BJ (cell line): ENCODE measurements at places on chromosomes 2 and 18.

- DNase-seq = no peak
These were observed 44.8 kb upstream of the ARHGAP25 start for GRCh38 chr2:68689553-68690537.

- no peak for DNase-seq
These were observed 2.6 kb downstream of the CDH2 start for GRCh38 chr18:28174181-28174905.

- no peak for DNase-seq
These were observed at the start of gene LRP1B for GRCh38 chr2:142131010-142131669. TSS of gene LRP1B (minus strand) at chr2:142131016. CDS start at chr2:142130729, 287 bp downstream.

DNA sequence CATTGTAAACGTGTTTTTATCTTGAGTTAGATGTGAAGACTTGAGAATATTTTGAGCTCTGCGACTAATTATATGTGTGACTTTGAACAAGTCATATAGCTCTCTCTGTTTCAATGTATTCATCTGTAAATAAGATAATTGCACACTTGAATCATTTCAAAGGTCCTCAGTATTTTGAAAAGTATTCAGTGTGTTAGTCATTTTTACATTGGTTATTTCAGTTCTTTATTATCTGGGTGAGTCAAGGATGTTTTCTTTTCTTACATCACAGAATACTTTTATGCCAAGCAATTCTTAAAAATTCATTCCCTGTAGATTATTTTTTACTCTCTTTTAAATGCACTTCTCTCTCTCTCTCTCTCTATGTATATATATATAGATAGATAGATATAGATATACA is 1098.0 kb upstream of the ZEB2 start:
- DNase-seq = no peak

DNA sequence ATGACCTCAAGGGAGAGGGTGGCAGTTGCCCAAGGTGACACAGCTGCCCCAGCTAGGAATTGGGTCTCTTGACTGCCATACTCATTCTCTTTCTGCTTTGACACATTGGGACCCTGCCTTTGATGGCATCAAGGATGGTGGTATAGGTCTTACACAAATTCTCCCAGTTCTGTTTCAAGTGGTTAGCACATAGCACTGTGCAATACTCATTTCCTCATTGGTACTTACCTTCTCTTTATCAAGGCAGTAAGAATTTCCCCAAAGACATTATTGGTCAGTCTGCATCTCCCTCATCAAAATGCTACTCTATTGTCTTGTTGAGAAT is 35.9 kb upstream of the CCDC93 start:
- DNase-seq = no peak

GRCh38 chr2:190762566-190762965 is 113.7 kb downstream of the NAB1 start:
- DNase-seq = no peak

DNA sequence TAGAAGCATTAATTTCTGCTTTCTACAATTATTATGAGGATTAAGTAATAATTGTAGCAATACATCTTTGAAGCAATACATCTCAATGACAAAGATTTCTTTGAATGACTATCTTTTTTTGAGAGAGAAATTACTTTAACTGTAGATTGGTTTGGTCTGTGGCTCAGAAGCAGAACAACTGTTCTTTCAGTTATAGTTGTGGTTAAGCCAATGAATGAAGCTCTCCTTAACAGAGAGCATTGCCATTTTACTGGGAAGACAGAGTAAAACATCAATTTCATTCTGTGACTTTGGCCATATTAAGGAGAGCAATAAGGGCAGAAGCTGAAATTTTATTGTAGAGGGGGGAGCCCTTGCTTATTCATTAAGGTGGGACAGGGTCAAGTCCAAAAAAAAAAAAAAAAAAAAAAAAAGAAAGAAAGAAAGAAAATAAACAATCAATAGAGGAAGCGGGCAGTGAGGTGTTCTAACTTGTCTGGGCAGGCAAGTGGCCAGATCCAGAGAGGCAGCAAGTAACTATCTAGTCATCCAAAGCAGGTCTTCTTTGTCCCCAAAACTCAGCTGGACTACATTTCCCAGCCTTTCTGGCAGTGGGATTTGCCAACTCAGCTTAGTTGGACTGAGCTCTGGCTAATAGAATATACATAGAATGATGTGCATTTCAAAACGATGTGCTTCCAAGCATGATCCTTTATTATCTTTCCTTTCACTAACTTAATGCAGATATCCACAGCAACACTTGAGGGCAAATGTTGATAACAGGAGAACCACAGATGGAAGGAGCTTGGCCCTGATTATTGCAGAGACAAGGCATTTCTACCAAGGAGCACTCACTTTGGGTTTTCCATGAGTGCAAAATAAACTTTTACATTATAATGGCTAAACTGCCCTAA is 462.7 kb upstream of the CDH20 start:
- no peak for DNase-seq

- no peak for DNase-seq
These were observed 11.9 kb downstream of the TTC39C start for GRCh38 chr18:24026457-24026856.

- DNase-seq = peak; percentile 36
These were observed 106.2 kb upstream of the DLX2 start for GRCh38 chr2:172208791-172209325.

- no peak for DNase-seq
These were observed 216.0 kb downstream of the FHOD3 start for GRCh38 chr18:36513556-36513955.

GRCh38 chr2:40528564-40528963 is 76.7 kb upstream of the SLC8A1 start:
- no peak for DNase-seq

DNA sequence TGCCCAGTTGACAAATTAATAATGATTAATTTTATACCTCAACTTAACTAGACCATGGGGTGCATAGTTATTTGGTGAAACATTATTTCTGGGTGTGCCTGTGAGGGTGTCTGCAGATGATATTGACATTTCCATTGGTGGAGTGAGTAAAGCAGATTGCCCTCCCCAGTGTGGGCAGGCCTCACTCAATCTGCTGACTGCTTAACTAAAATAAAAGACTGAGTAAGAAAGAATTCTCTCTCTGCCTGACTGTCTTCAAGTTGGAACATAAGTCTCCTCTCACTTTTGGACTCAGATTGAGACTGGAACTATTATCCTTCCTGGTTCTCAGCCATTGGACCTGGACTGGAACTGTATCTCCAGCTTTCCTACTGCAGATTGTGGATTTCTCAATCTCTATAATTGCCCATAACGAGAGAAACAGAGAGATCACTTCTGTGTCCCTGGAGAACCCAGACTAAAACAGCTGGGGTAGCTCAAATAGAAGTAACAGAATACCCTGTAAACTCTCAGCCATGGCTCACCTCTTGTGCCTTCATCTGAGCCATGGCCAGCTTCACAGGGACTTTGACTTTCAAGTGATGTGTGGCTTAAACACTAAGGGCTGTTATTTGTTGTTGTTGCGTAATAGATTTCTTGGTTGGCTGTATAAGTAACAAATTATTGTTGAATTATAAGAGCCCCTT is 575.3 kb upstream of the RAB6C start:
- no peak for DNase-seq

- DNase-seq = peak; percentile 31
These were observed 41.9 kb upstream of the TANC1 start for GRCh38 chr2:158926478-158926948.

DNA sequence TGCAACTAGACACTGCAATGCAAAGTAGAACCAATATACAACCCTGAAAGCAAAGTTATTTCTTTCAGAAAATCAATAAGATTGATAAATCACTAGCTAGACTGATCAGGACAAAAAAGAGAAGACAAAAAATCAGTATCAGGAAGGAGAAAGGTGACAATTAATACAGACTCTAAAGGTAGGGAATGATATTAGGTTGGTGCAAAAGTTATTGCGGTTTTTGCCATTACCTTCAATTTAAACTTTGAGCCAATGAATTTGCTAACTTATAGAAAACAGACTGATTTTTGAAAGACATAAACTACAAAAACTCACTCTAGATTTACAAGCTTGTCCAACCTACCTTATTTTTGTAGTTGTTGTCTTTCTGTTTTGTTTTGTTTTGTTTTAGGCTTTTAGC is 30.5 kb upstream of the MRPS9 start:
- no peak for DNase-seq

DNA sequence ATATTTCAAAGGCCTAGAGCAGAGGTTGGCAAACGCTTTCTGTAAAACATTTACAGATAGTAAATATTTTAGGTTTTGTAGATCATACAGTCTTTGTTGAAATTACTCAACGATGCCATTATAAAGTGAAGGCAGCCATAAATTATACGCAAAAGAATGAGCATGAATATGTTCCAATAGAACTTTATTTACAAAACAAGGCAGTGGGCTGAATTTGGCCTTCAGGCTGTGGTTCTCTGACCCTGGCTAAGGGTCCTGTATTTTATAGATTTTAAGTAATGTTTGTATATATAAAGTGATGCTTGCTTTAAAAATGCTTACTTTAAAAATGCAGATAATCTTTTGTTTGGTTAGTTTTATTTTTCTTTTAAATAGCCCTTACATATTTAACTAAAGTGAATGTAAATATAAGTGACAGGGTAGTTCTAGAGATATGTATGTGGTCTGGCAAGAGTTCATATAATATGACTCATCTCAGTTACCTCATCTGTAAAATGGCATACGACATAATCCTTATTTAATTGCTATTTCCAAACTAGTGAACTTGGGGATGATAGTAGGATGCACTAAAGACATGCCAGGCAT is 51.7 kb upstream of the ATP5MC3 start:
- peak; percentile 19 for DNase-seq

DNA sequence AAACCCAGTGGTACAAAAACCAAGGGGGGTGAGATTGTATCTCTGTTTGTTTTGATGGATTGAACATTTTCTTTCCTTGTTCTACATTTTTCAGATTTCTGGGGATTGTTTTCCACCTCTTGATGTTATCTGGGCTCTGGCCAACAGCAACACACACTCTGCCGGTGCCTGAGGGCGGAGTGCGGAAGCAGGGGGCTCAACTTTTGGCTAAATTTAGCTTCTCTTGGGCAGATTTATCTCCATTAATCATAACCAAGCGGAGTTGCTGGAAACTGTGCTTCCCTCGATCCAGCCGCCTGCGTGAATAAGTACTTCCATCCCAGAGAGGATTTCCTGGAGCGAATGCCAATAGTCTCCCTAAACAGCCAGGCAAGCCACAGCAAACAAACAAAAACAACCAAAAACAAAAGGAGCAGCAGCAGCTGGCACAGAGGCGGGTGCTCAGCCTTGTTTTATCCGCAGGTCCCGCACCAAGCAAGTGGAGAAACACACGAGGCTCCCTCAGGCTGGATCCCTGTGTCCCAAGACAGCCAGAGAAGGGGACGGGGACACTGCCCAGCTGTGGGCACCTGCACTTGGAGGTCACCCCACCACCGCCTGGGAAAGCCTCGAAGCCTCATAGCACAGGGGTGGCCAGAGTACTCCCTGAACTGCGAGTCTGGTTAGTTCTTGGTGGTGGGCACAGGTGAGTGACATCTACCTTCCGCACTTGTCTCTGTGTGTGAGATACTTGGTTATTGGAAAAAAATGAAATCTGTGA is 143.4 kb downstream of the NDUFA10 start:
- no peak for DNase-seq

DNA sequence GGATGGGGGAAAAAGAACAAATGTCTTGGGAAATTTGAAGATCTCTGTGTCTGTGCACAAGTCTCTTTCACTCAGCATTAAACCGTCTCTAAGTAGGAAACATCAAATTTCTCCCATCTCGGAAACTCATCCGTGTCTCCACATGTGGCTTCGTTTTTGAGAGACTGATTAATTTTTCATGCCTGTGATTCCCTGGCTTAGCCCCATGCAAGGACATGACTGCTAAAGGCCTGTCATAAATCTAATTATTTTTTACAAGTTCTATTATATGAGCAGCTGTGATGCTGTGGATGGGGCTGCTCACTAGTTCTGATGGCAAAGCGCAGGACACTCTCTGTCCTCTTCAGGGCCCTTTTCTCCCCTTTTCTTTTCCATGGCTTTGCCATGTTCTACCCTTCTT is 129.1 kb downstream of the RGPD3 start:
- DNase-seq = no peak

DNA sequence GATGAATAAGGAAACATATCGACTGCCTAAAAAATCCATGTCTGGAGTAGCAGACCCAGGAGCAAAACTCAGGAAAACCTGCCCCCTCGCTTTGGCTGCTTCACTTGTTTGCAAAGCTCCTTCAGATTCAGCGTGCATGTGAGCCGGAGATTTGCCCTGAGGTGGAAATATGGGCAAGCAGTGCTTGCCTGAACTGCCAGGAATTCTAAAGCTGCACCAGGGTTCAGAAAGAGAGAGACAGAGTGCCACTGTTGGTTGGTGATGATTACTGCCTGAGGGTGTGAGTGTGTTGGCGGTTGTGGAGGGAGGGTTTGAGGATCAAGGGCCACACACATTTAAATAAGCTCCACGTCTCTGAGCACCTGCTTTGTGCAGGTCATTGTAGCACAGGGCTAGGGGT is 139.6 kb upstream of the RGPD4 start:
- DNase-seq = no peak

DNA sequence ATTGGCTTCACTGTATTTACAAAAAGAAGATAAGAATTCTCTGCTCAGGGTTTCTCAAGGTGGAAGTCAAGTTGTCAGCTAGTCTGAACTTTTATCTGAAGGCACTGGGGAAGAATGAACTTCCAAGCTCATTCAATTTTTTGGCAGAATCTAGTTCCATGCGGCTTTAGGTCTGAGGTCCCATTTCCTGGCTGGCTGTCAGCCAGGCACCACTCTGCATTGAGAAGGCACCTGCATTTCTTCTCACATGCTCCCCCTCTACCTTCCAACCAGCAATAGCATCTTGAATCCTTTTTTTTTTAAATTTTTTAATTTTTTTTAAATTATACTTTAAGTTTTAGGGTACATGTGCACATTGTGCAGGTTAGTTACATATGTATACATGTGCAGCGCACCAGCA is 46.2 kb upstream of the RPE start:
- no peak for DNase-seq

- DNase-seq = no peak
These were observed 1.3 kb downstream of the CDCA7 start for GRCh38 chr2:173355866-173356508.

DNA sequence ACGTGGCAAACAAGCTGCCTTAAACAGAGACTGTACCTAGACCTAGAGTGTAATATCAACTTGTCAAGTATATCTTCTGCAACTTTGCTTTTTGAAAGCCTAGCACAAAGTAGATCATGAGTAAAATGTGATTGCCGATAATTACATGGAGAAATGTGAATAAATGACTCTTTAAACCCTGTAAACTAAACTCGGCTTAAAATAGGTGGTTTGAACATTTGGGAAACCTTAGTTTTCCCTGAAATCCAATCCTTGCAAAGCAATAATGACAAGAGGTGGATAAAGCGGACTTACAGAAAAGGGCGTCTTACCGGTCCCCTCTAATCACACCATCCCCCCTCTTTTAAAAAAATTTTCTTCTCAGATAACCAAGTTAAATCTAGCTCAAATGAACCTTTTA is 549 bp upstream of the PSMD14 start:
- no peak for DNase-seq
